ENCODE measurements at places on chromosomes 5 and 9.
A peak's percentile ranks its signal among the peaks of the same experiment; 100 is the strongest.

DNA sequence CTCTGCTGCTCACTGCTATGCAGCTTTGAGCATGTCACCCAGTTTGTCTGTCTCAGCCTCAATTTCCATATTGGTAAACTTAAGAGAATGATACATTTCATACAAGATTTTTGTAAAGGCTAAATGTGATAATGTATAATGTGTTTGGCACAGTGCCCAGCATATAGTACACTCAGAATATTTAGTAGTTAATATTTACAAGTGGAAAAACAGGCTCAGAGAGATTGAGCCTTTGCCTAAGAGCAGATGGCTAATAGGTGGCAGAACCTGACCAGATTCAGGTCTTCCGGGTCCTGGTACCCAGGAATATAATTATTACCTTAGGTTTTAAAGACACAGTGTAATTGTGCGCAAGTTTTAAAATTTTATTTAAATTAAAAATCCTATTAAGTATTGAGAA, 46.8 kb upstream of the KIAA1958 start:
- DNase-seq: no peak

DNA sequence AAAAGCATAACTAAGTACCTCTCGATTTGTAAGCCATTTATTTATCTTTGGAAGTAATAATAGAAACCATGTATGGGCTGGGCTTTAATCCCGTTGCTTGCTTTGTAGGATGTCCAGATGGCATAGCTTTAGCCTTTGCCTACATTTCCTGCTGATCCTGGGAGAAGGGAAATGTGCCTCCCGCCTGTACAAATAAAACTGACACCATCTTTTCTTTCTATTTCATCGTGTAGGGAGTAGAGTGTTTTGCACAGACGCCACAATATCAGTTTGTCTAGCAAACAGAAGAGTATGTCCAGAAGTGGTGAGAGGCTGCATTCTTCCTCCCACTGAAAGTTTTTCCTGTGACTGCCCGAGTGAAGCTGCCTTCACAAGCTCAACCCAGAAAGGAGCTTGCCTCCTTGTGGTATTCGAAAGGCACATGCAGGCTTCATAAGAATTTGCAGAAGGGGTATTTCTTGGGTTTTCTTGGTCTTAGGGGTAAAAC, 24.7 kb upstream of the TJP2 start:
- no peak for DNase-seq

- no peak for DNase-seq
Measured at GRCh38 chr9:98356953-98357690, 101.7 kb upstream of the TBC1D2 start.

DNA sequence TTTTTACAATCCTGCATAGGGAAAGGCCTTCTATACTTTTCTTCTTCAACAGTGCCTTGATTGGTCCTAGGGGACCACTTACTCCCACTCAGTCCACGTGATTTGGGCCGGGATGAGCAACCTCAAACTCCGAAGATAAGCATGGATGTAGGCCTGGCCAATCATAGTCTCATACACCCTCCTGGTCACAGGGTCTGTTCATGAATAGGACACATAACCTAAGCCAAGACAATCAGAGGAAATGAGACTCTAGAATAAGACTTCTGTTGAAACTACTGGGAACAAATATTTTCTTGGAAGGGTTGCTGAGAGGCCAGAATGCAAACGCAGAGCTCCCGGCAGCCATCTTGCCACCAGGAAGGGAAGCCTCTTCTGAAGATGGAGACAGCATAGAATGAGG, 68.1 kb downstream of the ARL15 start:
- no peak for DNase-seq

DNA sequence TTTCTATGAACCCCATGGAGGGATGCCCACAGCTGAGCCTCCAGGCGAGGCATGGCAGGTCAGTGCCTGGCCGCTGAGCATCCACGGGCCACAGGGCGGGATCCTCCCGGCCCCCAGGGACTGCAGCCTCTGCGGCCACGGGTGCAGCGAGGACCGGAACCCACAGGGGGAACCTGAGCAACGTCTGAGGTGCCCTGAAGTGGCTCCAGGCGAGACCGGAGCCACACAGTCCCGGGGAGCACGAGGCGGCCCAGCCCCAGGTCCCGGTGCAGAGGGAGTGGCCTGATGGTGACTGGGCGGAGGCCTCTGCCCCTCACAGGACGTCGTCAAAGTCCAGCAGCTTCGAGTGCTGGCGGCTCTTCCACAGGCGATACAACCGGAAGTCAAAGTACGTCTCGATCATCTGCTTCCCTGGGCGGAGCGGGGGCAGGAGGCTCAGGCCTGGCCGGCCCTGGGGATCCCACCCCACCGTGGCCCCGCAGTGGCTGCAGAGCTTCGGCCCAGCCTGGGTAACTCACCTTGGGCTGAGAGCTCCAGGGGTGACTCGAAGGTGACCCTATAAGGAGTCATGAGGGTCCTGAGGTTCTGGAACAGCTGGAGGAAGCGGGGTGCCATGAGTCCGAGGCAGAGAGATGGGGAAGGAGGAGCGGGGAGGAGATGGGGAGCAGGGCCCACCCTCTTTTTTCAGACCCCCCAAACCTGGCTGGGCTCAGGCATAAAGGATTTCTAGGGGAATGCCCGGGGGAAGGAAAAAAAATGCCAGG, 8.1 kb upstream of the ENTPD8 start:
- DNase-seq: no peak

DNA sequence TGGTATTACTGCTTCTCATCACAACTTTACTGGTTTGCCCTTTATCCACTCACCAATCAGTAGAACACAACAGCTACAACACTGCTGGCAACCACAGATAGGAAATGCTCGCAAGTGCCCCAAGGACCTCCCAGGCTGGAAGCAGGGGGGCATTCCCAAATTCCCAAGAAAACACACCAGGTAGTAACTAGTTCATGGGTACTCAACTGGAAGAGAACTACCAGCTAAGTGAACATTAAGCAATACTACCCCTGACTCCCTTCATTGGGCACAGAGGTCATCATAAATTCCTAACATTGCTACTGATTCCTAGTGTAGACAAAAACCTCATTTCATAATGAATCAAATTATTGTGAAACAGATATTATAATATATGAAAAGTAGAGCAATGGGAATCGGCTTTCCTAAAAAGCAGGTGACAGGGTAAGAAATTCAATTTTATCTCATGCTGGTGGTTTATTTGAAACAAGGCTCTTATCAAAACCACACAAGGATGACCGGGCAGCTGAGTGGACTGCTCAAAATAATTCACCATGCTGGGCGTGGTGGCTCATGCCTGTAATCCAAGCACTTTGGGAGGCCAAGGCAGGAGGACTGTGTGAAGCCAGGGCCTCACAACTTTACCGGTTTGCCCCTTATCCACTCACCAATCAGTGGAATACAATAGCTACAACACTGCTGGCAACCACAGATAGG, 81.6 kb downstream of the TLE1 start:
- DNase-seq: no peak

GRCh38 chr5:67870662-67871061, 344.9 kb upstream of the PIK3R1 start:
- no peak for DNase-seq

- peak; percentile 34 for DNase-seq
Measured at GRCh38 chr5:33891788-33892619, at the start of gene ADAMTS12. TSS of gene ADAMTS12 (minus strand) at chr5:33891990. CDS start at chr5:33891856, 134 bp downstream.
